ENCODE measurements at places on chromosomes 5 and 9.

DNA sequence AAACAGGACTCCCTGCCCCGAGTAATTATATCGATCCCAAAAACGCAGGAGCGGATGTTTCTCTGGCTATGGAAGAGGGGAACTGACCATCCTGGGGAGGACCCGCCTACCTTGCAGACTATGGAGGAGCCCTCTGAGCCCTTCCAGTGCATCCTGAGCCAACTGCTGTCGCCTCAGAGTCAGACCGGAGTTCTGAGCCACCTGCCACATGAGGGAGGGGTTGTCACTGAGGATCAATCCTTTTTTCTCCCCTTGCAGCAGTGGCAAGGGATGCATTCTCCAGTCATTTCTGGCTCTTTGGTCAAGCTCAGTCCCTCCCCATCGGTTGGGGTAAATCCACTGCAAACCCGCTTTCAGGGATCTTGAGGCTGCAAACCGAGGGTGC lies 709 bp downstream of the FANCG start:
- DNase-seq: no peak
- H3K4me3 ChIP-seq: peak overlapping the region; percentile 83
- peak overlapping the region; percentile 32 for H3K27ac ChIP-seq
- no peaks in the 10 kb centered on the region for H3K36me3 ChIP-seq

GRCh38 chr5:143977891-143978461 lies 166.0 kb downstream of the HMHB1 start:
- H3K27ac ChIP-seq: no peak overlapping the region
- no peaks in the 10 kb centered on the region for H3K36me3 ChIP-seq
- DNase-seq: no peak

DNA sequence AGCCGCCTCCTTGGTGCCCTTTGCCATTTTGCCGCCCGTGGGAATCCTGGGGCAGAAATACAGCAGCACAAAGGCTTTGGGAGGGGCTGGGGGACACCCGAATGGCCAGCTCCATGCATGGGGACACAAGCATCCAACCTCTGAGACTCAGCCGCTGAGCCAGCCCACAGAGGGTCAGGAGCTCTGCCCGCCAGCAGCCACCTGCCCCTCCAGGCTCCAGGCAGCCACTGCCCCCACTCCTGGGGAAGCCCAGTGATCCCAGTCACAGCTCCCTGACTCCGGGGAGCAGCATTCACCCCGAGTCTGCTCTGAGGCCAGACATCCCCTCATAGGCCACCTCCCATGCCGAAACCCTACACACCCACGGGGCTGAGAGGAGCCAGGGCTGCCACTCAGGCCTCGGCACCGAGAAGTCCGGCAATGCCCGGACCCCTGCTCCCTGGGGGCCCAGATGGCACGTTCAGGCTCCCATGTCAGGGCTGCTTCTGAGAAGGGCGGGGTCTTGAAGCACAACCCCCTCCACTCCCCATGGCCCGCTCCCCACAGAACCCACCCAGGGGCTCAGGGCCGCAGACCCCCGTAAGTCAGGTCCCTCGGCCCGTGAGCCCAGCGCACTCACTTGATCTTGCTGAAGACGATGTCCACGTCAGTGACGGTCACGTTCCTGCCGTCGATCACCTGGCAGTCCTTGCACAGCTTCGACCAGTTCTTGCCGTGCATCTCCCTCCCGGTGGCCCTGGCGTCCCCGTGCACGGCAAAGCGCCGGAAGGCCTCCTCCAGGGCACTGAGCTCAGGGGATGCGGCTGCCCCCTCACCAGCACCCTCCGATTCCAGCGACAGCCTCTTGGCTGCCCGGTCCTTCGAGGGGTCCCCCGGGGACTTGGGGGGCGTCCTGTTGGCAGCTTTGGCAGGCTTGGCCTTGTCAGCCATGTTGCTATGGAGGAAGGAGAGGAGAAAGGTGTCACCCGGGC lies 15.7 kb downstream of the TPPP start:
- no peak overlapping the region for H3K27ac ChIP-seq
- no peaks in the 10 kb centered on the region for H3K27me3 ChIP-seq
- DNase-seq: no peak
- H3K4me3 ChIP-seq: no peak overlapping the region
- H3K4me1 ChIP-seq: peaks cover 2% of the 10 kb centered on the region

DNA sequence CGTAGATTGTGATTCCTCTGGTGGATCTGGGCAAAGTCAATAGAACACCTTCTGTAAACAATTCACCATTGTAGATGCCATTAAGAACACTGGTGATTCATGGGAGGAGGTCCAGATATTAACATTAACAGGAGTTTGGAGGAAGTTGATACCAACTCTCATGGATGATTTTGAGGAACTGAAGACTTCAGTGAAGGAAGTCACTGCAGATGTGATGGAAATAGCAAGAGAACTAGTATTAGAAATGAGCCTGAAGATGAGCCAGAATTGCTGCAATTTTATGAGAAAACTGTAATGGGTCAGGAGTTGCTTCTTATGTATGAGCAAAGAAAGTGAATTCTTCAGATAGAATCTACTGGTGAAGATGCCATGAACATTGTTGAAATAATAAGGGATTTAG lies 26.9 kb downstream of the TCERG1 start:
- H3K36me3 ChIP-seq: peaks cover 40% of the 10 kb centered on the region
- no peaks in the 10 kb centered on the region for H3K4me1 ChIP-seq
- no peak overlapping the region for H3K4me3 ChIP-seq
- DNase-seq: no peak
- H3K27me3 ChIP-seq: no peaks in the 10 kb centered on the region

DNA sequence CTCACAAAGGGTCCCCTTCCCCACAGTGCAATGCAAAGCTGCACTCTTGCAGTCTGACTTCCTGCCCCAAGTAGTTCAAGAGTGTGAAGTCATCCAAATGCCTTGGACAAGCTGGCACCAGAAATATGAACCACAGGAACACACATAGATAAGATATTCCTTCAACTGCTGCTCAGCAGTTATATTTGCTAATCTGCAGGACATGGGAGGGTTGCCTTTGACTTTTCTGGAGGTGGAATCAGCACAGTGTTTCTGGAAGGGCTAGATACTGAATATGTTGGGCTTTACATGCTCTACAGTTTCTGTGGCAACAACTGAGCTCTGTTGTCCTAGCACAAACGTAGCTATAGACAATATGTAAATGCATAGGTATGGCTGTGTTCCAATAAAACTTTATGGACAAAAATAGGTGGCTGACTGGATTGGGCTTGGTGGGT lies 96.7 kb upstream of the PCA3 start:
- no peak overlapping the region for H3K27ac ChIP-seq
- peaks cover 6% of the 10 kb centered on the region for H3K27me3 ChIP-seq
- no peaks in the 10 kb centered on the region for H3K4me1 ChIP-seq
- no peak for DNase-seq
- no peaks in the 10 kb centered on the region for H3K36me3 ChIP-seq

GRCh38 chr5:132896685-132897084 lies 23.2 kb downstream of the LEAP2 start:
- H3K4me3 ChIP-seq: no peak overlapping the region
- H3K27ac ChIP-seq: no peak overlapping the region
- H3K4me1 ChIP-seq: no peaks in the 10 kb centered on the region
- H3K27me3 ChIP-seq: no peaks in the 10 kb centered on the region
- H3K36me3 ChIP-seq: peaks cover 62% of the 10 kb centered on the region

DNA sequence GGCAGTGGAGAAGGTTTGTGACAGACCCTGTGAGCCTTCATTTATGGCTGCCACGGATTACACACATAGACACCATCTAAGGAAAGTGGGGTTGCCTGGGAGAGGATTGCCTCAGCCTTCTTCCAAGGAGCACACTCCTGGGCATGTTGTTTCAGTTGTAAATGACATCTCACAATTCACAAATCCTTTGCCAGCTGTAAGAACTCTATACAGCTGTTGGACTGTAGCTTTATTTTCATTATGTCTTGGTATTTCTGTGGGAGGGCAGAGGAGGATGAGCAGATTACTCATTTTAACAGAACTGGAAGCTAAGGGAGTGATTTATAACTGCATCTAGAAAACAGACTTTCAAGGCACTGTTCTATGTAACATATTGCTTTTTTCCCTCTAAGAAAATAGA lies 25.6 kb downstream of the MELK start:
- no peaks in the 10 kb centered on the region for H3K36me3 ChIP-seq
- DNase-seq: no peak

DNA sequence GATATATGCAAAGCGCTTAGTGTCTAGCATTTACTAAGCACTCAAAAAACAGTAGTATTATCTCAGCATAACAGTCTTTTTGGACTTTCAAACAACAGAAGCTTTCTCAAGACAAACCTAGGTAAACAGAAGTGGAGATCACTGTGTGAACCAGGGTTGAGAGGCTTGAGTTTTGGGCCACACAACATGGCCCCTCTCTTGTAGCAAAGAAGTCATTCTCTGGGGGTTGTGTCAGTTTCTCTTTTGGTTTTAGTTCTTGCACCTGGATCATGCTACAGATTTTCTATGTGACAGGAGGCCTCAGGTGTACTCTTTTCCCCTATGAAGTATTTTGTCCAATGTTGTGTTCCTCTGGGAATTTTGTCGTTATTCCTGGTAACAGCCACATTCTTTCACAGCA lies 30.0 kb downstream of the INSYN2B start:
- H3K27me3 ChIP-seq: no peaks in the 10 kb centered on the region
- DNase-seq: no peak

DNA sequence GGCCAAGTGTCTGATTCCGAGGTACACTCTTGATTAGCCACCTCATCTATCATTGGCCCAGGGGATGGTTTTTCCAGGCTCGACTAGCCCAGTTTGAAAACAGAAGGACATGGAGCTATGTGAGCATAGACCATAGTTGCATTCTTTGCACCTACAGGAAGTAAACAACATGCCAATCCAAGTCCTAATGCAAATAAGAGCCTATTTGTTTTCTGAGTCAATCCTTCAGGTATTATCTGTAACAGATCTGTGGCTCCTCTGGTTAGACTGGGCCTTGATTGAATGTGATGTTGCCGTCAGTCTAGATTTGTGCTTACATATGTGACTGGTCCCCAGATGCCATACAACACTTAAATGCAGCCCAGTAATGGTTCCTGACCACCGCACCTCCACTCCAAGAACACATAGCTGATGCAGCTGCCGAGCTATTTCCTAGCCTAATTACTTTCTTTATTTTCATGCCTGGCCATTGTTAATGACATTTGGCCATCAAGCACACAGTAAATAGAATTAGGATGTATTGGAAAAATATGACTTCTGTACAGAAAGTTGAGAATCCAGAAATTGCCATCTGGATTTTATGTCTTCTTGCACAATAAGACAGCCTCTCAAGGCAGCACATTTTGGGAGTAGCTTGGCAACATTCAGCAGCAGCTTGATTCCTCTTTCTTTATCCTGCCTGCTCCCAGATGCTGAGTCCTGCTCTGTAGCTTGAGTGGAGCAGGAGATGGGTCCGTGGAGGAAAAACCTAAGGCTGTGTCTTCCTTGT lies 29.5 kb upstream of the ARHGAP26 start:
- no peak for DNase-seq
- no peak overlapping the region for H3K27ac ChIP-seq
- H3K4me1 ChIP-seq: no peaks in the 10 kb centered on the region
- no peak overlapping the region for H3K4me3 ChIP-seq

DNA sequence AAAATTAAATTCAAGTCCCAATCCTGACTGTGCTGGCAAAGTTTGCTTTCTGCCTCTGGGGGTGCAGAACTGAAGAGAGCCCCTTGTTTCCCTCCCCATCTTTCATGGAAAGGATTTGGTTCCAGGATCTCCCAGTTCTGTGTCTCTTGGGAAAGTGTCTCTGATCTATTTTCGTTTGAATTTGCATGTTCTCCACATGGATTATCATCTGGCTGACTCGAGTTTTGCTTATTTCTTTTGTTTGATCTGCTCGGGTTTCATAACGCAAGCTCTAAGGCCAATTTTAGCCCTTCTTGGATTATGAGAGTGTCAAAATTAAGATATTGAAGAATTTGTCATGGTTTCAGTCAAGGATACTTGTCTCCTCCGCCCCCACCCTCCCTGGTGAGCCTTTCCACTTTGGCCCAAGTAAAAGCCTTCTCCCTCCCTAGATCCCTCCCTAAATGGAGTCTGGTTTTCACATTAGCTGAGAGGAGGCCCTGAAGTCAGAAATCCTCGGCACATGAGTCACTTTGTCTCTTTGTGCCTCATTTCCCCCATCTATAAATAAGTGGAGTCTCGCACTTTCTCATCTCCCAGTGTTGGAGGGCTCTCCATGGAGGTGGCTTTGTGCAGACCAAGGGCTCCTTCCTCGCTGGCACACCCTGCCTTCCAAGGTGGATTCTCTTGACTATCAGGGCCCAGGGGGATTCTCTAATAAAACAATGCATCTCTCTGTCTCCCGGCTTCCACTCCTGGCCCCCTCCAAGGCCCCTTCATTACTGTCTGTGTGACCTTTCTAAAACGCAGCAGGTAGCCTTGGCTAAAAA lies 17.3 kb downstream of the ADRB2 start:
- H3K4me3 ChIP-seq: no peak overlapping the region
- H3K27ac ChIP-seq: peak overlapping the region; percentile 55
- DNase-seq: no peak
- peaks cover 53% of the 10 kb centered on the region for H3K4me1 ChIP-seq
- no peaks in the 10 kb centered on the region for H3K27me3 ChIP-seq

DNA sequence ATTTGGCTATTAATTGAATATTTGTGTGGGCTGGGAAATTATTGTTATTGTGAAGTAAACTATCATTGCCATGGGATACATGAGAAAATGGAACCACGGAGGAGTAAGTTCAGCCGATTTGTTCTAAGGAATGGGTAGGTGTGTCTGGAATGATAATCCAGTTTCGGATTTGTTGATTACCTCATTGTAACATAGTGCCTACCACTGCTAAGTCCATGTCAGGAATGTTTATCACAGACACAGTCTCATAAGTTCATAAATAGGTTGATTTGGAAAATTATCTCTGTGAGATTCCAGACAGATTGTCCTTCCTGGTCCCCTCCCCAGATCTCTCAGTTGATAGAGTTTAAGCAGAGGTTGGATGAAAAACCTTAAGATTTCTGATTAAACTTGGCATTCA lies 78.1 kb upstream of the MAST4 start:
- no peak for DNase-seq
- no peak overlapping the region for H3K27ac ChIP-seq
- no peak overlapping the region for H3K4me3 ChIP-seq

DNA sequence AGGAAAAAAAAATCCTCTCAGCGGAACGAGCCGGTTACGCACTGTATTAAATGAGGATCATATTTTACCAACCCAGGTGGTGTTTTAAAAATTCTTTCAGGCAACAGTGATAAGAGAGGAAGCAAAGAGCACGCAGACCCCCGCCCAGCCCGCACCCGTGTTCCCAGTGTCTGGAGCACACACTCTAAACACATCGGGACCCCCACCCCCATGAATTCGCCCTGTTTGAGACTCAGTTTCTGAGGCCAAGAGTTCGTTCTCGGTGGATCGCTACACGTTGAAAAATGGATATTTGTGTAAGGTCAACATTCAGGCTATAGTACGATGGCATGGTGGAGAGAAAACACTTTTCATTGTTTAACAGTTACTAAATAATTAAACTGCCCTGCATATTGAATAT lies 196.3 kb downstream of the MEF2C start:
- peaks cover 36% of the 10 kb centered on the region for H3K27me3 ChIP-seq
- H3K4me3 ChIP-seq: no peak overlapping the region
- no peak for DNase-seq
- no peak overlapping the region for H3K27ac ChIP-seq

GRCh38 chr5:120545007-120545406 lies 80.9 kb downstream of the PRR16 start:
- no peaks in the 10 kb centered on the region for H3K36me3 ChIP-seq
- no peak for DNase-seq
- no peaks in the 10 kb centered on the region for H3K27me3 ChIP-seq
- no peak overlapping the region for H3K27ac ChIP-seq
- H3K4me3 ChIP-seq: no peak overlapping the region

GRCh38 chr9:96599298-96599697 lies 20.3 kb downstream of the CDC14B start:
- no peak for DNase-seq
- H3K27ac ChIP-seq: no peak overlapping the region
- H3K4me3 ChIP-seq: no peak overlapping the region
- H3K27me3 ChIP-seq: no peaks in the 10 kb centered on the region
- H3K36me3 ChIP-seq: no peaks in the 10 kb centered on the region
